Effector memory CD4-positive, alpha-beta T cell (primary cell): ENCODE measurements at places on chromosomes 7 and 10.
A peak's percentile ranks its signal among the peaks of the same experiment; 100 is the strongest.

- DNase-seq, result no peak
Observed at GRCh38 chr7:82932516-82932915, 230.2 kb downstream of the PCLO start.

GRCh38 chr10:97921581-97922021, 72.0 kb downstream of the GOLGA7B start:
- no peak for DNase-seq

DNA sequence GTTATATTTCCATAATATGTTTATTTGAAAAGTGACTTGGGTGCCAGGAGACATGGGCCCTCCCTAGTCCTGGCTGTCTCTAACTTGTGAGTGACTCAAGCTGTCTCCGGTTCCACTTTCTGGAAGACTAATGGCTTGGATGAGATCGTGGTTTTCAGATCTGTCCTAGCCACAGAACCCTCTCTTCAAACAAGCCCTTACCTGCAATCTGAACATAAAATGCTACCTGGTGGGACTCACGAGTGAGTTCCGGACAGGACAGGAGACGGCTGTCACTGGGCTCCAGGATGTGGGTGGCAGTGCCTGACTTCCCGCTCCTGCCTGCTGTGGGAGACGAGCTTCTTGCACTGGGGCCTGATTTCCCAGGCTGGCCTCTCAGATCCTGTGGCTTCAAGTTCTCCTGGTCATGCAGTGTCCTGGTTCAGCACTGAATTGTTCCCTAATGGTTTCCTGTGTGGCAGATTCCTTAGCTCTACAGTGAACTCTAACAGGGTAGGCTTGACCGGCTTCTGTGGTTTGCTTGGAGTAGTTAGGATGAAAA, 26.0 kb upstream of the PFKFB3 start:
- no peak for DNase-seq

DNA sequence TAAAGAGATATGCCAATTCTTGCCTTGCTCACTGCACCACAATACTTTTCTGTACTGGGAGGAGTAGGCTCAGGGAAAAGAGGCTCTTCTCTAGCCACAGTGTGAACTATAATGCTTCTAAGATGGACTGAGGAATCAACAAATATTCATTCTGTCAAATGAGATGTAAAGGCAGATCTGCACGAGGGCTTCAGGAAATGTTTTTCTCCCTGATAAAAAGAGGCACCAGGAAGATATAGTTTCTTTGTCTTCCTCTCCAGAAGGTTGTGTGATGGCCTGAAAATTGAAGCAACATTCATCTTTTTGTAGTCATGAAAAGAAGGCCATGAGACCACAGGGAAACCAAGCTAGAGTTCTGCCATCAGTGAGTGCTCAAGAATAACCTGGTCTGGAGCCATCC, 79.1 kb upstream of the NME8 start:
- DNase-seq, result no peak

GRCh38 chr7:2478399-2478785, 2.2 kb upstream of the GRIFIN start:
- DNase-seq, result no peak

- no peak for DNase-seq
Observed at GRCh38 chr7:112622159-112622715, 141.4 kb downstream of the LSMEM1 start.

- no peak for DNase-seq
Observed at GRCh38 chr10:5314840-5315239, 49.9 kb upstream of the UCN3 start.

DNA sequence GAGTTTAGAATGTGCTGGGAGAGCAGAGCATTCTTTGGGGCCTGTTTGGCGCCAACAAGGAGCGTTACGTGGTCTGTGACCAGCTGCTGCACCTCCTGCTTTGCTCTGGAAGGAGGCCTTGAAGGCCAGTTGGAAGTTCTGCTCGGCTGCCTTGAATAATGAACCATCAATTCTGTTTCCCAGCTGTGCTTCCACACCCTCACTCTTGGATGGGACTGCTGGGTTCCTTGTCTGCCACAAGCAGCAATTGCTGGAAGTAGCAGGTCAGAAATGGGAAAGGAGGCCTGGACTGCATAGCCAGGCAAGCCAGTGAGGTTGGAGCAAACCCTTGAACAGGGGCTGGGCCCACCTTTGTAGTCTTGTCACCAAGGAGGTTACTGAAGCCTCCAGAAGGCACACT, 86.6 kb upstream of the INSYN2A start:
- no peak for DNase-seq

- DNase-seq, result no peak
Observed at GRCh38 chr10:31866118-31866670, 62.4 kb downstream of the ARHGAP12 start.

GRCh38 chr7:82335927-82336326, 107.7 kb downstream of the CACNA2D1 start:
- no peak for DNase-seq

DNA sequence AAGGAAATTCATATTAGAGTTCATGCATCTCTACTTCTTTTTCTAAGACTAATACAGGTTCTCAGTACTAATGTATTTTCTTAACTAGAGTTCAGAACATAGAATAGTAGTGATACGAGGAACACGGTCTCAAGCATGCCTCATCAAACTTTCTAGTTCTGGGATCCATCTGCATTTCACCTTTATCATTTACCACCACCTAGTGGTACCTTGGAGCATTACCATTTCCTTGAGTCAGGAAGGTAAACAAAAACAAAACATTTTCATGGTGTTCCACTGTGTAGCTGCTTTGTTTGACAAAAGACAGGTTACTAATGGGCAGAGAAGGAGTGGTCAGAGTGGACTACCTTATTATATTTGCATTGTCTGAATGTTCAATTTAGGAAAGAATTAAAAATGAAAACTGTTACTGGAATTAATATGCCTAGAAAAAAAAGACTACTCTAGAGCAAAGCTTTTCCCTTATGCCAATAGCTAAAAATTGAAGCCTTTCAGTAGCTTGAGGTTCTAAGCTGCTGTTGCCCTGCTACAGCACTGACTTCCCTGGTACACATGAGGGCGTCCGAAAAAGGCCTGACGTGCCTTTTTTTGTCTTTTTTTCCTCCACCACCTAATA, 44.5 kb downstream of the STARD3NL start:
- no peak for DNase-seq

DNA sequence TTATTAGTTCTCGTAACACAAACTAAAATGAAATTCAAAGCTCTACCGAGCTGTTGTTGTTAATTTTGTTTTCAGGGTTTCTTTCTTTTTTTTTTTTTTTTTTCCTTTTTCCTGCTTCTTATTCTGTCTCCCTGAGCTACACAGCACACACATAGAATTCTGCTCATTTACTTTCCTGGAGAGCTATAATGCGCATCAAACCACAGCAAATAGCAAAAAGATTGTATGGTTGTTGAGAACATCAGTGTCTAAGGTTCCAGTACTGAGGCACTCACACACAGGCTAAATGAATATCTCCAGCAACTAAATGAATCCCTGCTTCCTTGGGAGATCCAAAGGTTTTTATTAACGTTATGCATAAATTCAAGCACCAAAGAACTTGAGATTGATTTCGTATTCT, 418.3 kb downstream of the PLXDC2 start:
- no peak for DNase-seq

GRCh38 chr7:45400680-45401079, 173.5 kb upstream of the ADCY1 start:
- no peak for DNase-seq

GRCh38 chr7:105578496-105578895, 2.8 kb downstream of the EFCAB10 start:
- no peak for DNase-seq

DNA sequence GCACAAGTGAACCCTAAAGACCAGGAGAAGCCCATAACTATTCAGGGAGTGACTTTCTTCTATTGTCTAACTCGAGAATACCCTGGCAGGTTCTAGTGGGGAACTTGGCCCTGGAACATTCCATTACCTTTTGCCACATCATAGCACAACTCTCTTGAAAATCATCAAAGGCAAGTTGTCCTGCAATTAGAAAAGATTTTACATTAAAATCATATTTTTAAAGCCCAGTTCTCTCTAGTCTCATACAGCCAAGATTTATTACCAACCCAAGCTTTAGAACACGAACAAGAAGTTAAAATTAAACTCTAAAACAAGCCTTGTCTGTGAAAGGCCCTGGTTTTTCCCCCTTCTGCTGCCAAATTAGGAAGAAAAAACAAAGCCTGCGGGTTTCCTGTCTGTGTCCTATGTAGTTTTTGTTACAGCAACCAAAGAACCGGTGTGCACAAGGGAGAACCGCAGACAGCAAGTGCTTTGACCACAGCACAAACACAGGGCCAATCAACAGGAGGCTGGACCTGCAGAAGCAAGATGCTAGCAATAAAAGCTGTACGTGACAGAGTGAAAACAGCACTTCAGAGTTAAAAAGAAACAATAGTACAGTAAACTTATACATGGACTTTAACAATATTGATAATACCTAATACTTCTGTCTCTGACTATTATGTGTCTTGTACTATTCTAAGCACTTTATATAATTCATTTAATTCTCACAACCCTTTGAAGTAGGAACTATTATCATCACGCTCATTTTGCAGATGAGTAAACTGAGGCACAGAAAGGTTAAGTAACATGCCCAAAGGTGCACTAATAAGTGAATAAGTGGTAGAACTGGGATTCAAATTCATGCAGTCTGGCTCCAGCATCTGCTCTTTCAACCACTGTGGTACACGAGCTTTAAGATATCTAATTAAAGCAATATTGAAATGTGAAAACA, 65.8 kb downstream of the STK17A start:
- peak; percentile 74 for DNase-seq

GRCh38 chr7:31735991-31736982, 49.3 kb downstream of the PPP1R17 start:
- no peak for DNase-seq

DNA sequence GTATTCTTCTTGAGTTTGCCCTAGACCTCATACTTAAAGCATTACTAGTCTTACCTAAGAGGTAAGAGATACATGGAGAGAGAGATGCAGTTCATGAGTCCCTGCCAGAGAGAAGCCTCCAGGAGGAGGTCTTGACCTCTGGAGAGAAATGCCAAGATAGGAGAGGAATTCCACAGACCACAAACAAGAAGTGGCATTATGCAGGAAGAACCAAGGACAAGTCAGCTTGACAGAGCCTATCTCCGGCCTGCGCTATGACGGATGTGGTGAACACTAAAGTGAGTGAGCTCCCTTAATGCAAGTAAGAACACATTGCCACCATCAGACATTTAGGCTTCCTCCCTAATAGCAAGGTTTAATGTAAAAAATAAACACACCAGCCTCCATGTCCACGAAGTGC, 27.9 kb upstream of the COL1A2 start:
- no peak for DNase-seq

DNA sequence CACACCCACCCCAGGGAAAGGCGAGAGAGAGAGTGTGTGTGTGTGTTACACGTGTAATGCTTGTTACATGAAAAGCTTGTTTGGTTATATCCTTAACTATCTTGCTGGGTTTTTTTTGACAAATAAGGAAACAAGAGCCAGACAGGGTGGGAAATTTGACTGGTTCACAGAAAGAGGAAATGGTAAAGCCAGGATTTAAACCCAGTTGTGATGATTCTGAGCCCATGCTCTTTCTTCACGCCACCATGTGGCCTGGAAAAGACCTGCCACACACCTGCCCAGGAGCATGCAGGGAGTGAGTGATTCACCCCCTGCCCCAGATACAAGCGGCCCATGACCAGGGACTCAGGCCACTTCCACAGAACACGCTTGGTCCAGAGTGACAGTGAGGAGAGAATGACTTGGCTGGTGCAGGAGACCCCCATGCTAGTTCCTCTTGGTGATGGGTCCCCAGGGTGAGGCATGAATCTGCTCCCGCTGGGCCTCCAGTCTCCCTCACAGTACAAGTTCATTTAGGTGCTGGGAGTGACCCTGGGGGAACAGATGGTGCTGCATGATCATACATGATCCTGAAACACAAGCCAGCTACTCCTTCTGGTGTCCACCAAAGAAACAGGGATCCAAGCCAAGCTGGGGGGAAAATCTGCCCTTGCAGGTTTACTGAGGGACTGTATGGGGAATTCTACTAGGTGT, 21.0 kb upstream of the EIF5AL1 start:
- no peak for DNase-seq

- no peak for DNase-seq
Observed at GRCh38 chr10:26368463-26368862, 69.7 kb upstream of the APBB1IP start.

DNA sequence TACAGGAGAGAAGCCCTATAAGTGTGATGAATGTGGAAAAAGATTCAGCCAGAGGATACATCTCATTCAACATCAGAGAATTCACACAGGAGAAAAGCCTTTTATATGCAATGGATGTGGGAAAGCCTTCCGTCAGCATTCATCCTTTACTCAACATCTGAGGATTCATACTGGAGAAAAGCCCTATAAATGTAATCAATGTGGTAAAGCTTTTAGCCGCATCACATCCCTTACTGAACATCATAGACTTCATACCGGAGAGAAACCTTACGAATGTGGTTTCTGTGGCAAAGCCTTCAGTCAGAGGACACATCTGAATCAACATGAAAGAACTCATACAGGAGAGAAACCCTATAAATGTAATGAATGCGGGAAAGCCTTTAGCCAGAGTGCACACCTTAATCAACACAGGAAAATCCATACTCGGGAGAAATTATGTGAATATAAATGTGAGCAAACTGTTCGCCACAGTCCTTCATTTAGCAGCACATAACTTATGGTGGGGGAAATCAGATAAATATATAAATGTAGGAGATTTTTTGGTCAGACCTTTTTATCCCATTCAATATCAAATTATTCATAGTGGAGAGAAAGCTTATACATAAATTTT, 12.1 kb upstream of the MRPS17 start:
- DNase-seq, result no peak

- DNase-seq, result no peak
Observed at GRCh38 chr7:78296046-78296597, 497.5 kb downstream of the PHTF2 start.
